HT-29 (cell line): ENCODE measurements at places on chromosomes 4 and X.
A peak's percentile ranks its signal among the peaks of the same experiment; 100 is the strongest.

DNA sequence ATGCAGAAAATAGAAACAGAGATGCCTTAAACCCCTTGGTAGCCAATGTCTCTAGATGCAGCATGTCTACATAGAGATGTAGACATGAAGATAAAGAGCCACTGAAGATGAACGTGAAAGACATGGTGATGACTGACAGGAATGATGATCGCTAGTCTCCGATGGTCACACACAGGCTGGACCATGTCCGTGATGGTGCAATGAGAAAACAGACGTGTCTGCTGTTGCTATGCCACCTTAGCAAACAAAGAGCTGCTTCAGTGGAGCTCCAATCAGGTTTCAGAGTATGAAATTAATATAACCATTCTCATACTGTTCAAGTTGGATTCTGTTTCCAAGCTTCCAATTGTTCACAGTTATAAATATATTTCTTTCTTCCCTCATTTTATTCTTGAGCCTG, 256.5 kb downstream of the CAMK2D start:
- DNase-seq: no peak

DNA sequence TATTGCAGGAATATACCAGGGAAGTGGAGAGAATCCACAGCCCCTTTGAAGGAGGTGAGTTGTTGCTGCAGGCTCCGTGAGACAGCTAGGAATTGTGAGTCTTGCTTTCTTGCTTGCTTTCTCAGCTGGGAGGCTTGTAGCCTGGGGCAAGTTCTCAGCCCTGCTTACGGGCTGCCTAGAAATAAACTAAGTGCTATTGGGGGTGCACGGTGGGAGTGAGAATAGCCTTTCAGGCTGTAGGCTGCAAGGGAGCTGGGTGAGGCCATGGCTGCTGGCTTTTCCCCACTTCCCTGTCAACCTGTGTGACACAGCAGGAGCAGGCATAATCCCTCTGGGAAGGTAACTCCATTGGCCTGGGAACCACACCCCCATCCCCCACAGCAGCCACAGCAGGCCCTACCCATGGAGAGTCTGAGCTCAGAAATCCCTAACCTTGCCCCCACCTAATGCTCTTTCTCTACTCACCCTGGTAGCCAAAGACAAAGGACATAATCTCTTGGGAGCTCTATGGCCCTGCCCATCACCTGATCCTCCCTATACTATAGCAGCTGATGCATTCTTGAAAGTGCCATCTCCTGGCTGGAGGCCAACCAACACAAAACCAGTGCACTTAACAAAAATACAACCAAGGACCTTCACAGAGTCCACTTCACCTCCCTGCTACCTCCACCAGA, 113.0 kb downstream of the MMRN1 start:
- no peak for DNase-seq

- peak; percentile 12 for DNase-seq
Measured at GRCh38 chrX:10725071-10725470, 104.7 kb upstream of the MID1 start.

DNA sequence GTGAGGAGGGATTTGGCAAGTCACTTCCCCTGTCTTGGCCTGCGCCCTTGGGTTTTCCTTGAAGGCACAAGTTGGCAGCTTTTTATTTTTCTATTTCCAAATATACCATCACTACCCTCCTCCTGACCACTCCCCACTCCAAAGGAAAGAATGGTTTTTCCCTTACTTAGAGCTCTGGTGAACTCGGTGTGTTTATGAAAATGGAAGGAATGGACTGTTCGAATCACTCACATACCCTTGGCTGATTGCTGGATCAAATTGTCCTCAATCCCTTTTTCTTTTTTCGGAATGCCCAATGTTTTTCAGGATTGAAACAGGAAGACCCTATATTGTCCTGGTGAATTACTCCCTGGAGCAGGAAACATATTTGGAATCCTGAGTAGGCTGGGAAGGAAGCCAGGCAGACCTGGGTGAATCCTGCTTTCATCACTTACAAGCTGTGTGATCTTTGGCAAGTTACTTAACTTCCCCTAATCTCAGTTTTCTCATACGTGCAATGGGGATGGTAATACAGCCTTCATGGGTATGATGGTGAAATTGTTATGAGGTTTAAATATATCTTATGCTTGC, 70.7 kb downstream of the RTL5 start:
- DNase-seq: no peak

DNA sequence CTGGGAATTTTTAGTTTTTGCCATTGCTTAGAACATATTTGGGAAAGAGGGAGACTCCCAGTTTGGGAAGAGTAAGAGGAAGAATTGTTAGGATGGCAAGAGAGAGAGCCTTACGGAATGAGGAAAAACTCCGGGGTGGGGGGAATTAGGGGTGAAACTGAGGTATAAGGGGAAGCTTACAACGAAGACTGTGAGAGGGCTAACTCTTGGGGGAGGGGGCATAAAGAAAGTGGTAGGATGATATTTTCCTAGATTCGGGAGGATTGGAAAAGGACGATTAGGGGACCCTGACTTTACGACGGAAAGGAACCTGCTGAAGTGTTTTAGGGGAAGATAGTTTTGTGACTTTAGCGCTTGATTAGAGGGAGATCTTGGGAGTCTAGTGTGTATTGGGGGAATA, 86.2 kb upstream of the HPRT1 start:
- DNase-seq: peak; percentile 4

- no peak for DNase-seq
Measured at GRCh38 chr4:8653326-8654000, 60.9 kb downstream of the CPZ start.

- no peak for DNase-seq
Measured at GRCh38 chr4:10664408-10664807, 20.2 kb downstream of the CLNK start.

- peak; percentile 66 for DNase-seq
Measured at GRCh38 chr4:147361726-147362125, 119.2 kb upstream of the EDNRA start.

DNA sequence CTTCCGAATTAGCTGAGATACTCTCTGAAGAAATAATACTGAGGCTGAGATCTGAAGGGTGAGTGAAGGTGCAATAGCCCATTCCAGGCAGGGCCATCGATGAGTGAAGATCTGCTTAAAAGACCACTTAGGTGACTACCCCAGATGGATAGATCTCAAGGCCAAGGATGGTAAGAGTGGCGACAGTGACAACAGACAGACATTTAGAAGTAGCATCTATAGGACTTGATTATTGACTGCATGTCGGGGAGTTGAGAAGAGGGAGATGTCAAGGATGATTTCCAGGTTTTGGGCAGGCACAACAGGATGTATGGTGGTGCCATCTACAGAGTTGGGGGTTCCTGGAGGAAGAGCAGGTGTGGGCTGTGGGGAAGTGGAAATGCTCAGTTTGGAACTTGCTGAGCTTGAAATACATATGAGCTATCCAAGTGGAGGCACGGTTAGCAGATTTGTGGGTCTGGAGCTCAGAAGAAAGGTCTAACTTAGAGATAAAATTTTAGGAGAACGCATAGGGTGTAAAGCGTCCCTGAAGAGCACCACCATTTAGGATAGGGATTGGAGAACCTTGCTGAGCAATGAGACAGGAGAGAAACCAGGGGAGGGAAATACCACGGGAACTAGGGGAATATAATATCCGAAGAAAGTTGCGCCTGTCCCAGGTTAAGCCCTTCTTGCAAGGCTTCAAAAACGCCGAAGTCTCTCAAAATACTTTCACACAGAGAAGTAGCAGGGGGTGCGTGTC, 688 bp downstream of the UFSP2 start:
- DNase-seq: peak; percentile 34

DNA sequence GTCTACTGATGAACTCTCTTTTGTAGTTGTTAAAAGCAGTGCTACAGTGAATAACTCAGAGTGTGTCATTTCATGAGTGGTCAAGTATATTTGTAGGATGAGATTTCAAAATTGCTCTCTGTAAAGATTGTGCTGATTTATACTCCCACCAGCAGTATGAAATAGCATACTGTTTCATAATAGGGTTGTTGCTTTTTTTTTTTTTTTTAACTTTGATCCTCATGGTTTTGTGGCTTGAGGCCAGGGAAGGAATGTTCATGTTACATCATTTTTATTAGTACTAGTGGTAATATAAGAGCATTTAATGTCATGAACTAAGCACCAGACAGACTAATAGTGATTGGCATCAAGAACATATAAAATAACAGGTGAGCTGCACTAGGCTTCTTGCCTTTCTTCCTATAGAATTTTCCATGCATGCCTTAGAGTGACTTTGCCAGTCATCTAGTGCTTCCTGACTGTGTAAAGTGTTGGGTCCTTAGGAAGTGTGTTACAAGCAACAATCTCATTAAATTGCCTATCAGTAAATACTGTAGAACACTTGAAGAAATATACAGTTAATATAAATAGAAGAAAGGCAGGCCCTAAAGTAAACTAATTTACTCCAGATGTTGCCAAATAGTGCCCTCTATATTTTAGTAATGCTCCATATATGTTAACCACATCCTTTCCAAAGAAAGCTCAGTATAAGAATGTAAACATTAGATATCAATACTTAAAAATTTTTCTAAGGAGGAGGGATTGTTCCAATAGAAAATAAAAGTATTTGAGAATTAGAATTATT, 38.6 kb upstream of the MSMO1 start:
- DNase-seq: peak; percentile 29

DNA sequence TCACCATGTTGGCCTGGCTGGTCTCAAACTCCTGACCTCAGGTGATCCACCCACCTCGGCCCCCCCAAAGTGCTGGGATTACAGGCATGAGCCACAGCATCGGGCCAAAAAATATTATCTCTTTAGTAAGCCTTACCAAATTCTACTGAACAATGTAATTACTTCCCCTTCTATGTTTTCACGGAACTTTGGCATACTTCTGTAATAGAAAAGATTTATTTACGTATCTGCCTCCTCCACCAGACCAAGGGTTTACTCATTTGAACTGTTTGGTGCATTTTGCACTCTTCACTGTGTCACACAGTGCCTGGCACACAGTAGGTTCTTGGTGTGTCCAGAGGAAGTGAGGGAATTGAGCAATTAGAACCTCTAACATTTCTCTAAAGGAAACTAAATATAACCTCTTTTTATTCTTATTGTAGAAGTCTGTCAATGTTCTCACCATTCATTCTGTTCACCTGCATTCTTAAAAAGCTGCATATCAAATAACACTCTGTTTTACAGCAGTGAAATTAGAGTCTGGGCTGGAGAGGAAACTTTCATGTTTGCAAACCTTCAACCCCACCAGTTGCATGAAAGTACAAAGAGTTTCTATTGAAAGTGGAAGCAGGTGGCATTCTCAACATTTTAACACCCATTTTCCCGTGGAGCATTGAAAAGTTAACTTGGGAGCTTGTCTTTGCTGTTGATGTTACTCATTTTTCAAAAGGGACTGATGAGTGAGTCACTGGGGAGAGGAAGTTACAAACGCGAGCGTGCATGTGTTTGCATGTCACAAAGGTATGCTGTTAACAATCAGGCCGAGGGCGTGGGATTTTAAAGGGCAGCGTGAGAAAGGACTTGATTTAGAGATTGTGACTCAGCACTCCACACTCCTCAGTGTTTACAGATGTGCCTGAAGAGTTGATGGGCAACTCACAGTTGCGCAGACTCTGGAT, 314.1 kb downstream of the STK32B start:
- peak; percentile 26 for DNase-seq

- no peak for DNase-seq
Measured at GRCh38 chrX:121191779-121192178, 144.4 kb downstream of the GLUD2 start.

- no peak for DNase-seq
Measured at GRCh38 chr4:37243051-37243450, 1.5 kb upstream of the NWD2 start.

DNA sequence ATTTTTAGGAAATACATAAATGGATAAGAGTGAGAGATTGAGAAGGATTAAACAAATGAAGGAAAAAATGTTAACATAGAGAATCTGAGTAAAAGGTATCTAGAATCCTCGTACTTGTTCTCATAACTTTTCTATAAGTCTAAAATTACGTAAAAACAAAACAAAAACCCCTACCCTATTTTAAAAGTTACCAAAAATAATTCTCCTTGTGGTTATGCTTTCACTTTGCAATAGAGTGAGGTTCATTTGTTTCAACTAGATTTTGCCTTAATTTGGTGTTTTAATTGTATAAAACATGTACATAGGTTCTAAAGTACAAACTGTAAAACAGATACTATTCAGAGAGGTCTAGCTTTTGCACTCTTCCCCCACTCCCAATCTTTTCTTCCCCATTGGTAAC, 3.8 kb upstream of the GPR34 start:
- no peak for DNase-seq

DNA sequence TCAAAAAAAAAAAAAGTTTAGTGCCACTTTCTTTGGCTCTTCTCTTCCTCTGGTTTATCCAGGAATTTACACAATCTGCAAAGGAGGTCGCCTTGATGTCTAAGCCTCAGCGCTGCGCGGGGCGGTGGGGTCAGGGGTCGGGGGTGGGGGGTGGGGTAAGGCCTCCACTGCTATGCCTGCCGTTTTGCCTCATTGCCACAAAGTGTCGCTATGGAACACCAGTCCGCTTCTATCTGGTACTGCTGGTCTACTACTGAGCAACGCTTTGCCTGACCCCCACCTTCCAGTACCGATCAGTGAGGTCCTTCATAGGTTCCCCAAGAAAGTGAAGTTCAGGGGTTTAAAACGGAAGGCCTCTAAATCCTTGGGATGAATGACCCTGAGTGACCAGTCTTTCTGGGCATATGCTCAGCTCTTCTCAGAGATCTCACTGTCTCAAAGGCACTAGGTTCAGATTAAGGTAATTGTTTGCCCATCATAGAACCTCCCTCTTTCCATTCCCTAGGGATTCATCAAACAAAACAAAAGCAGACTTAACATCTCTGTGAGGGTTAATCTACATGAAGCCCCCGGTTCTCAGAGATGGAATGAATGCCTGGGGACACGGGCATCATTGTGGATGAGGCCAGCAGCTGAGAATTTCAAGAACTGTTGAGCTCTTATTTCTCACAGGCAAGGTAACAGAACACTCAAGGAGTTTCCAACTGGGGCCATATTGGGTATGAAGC, 16.9 kb upstream of the TSR2 start:
- DNase-seq: no peak

GRCh38 chr4:47337893-47338292, 125.6 kb downstream of the COMMD8 start:
- DNase-seq: no peak

DNA sequence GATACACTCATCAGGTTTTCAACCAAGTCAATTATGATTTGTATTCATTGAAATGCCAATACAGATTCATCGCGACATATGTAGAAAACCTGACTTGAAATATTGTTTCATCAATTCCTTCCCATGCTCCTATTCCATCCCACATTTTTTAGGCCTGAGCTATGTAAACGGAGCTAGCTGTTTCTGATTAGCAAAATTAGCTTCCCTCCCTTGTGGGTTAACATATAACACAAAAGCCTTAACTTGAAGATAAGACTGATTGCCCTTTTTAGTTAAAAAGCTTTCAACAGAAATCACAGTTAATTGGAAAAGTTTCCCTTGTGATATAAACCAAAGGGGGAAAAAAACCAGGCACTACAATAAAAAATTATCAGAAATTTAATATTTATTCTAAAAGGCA, 32.8 kb upstream of the DCLK2 start:
- DNase-seq: no peak

- no peak for DNase-seq
Measured at GRCh38 chr4:101065935-101066485, 281.3 kb downstream of the PPP3CA start.

- DNase-seq: no peak
Measured at GRCh38 chr4:62627141-62627540, 1427.0 kb downstream of the ADGRL3 start.
